ENCODE measurements at places on chromosomes 11 and 22.

GRCh38 chr11:86589204-86589603 is 83.2 kb downstream of the ME3 start:
- no peak for DNase-seq

- DNase-seq, result peak; percentile 58
These were observed 11.3 kb downstream of the OSBP2 start for GRCh38 chr22:30705710-30706651.

DNA sequence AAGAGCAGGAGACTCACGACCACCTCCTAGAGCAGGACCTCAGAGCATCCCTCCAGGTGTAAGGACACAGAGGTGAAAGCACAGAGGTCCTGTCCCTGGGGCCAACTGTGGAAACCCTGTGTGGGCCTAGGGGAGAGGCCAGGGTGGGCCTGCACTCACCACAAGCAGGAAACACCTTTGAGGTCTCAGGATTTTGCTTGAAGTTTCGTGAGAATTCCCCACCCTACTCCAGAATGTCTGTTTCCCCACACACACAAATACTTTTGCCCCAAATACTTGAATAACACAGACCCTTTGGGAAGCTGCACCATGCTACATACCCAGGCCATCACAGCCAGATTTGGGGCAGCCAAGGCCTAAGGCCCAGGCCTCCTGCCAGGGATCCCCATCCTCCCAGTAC is 18.1 kb downstream of the SLC43A3 start:
- no peak for DNase-seq

- peak; percentile 76 for DNase-seq
These were observed 79.5 kb downstream of the TIMP3 start for GRCh38 chr22:32880893-32881596.

GRCh38 chr11:61091373-61092279 is 10.7 kb upstream of the CD5 start:
- DNase-seq, result no peak

- DNase-seq, result no peak
These were observed 14.8 kb upstream of the MAML2 start for GRCh38 chr11:96357794-96358193.

GRCh38 chr22:43310311-43310710 is 32.9 kb downstream of the SCUBE1 start:
- no peak for DNase-seq

DNA sequence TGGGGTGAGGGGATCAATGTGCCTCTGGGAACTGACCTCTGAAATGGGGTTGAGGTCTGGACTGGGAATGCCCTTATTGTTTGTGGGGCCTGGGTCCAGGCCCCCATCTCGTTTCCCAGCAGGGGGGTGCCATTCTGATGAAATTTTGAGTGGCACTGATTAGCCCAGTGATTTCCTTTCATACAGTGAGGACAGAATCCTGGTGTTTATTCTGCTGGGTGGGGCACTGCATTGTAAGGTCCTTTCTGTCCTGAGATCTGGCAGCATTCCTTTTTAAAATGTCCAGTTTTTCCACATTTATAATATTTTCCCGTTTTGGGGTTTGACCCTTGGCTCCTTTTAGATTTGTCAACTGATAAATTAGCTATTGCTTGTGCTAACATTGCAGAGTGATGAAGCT is 27.1 kb downstream of the OR10A6 start:
- DNase-seq, result no peak

DNA sequence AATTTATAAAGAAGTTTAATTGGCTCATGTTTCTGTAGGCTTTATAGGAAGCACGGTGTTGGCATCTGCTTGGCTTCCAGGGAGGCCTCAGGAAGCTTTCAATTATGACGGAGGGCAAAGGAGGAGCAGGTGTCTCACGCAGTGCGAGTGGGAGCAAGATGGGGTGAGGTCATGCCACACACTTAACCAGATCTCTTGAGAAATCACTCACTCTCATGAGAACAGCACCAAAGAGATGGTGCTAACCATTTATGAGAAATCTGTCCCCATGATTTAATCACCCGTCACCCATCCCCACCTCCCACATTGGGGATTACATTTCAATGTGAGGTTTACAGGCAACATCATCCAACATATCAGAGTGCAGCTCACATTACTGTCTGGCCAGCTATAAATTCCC is 103.5 kb downstream of the ARHGAP8 start:
- DNase-seq, result no peak

GRCh38 chr22:35629406-35630216 is 12.5 kb upstream of the MB start:
- DNase-seq, result no peak

DNA sequence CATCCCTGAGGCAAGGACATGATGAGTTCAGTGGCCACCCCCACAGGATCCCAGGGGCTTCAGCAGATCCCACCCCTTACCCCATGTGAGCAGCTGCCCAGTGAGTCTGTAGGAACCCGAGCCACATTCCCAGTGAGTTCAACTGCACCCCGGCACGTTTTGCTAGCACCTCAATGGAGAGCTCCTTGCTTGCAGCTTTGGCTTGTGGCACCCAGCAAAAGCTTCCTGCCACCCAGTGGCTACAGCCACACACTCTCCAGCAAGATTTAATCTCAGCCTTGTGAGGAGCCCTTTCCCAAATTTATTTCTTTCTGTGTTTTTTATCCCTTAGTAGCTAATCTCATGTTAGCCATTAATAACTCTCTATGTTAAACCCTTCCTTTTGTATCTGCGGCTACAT is 4.0 kb downstream of the SAA1 start:
- DNase-seq, result no peak

GRCh38 chr11:63504933-63505586 is 824 bp upstream of the LGALS12 start:
- DNase-seq, result no peak

DNA sequence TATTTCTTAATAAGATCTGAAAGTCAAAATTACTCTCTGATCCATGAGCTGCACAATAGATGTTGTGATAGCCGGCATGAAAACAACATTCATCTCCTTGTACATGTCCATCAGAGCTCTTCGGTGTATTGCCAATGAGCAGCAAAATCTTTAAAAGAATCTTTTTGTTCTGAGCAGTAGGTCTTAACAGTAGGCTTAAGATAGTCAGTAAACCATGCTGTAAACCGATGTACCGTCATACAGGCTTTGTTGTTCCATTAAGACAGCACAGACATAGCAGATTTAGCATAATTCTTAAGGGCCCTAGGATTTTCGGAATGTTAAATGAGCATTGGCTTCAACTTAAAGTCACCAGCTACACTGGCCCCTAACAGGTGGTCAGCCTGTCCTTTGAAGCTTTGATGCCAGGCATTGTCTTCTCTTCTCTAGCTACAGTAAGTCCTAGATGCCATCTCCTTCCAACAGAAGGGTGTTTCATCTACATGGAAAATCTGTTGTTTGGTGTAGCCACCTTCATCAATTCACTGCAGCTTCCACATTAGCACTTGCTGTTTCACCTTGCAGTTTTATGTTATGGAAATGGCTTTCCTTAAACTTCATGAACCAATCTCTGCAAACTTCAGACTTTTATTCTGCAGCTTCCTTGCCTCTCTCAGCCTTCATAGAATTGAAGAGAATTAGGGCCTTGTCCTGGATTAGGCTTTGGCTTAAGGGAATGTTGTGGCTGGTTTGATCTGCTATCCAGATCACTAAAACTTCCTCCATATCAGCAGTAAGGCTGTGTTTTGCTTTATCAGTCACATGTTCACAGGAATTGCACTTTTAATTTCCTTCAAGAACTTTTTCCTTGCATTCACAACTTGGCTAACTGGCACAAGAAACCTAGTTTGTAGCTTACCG is 28.4 kb downstream of the RRP8 start:
- no peak for DNase-seq

- DNase-seq, result no peak
These were observed 19.4 kb upstream of the TSKU start for GRCh38 chr11:76763573-76764346.

DNA sequence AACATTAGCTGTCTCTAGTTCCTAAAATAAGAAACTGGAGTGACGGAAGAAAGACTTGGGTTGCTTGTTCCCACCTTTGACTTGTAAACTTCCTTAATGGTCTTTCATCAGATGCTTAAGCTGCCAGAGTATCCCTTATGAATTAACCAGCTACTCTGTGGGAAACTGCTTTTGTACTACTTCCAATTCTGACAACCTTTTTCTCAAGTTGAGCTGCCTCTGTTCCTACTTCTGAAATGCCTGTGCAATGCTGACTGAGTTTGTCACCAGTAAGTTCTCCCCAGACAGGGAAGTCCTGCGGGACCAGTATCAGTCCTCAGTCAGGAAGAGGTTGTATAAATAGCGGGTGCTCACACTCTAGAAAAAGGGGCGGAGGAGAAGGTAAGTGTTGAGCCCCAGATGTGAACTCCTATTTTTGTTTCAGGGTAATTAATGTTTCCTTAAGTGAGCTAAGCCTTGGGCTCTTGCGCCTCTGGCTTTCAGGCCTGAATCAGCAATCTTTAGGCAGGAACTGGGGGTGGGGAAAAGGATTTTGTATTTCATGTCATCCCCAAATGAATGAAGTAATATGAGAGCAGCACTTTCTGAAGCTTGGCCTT is 67.2 kb downstream of the CECR2 start:
- no peak for DNase-seq
